ENCODE measurements at places on chromosomes 3 and 15. TPM values are rescaled to one million over a fixed set of nuclear protein-coding genes. Genes with fewer than 3 reads are reported as not detected.

GPR156 gene
- 0.13 TPM for total RNA-seq

CDAN1 gene
- 8.7 TPM for total RNA-seq

PLAAT1 gene
- 1.6 TPM for total RNA-seq

BOC gene
- 0.38 TPM for total RNA-seq

CCR9 gene
- total RNA-seq, result not detected

MINAR1 gene
- total RNA-seq, result 0.26 TPM

SAXO2 gene
- 0.38 TPM for total RNA-seq

Data from bronchial epithelial cell (primary cell).